NCI-H345 (cell line): ENCODE measurements at places on chromosomes 12 and 14.

GRCh38 chr14:100219126-100219785 is 19.7 kb upstream of the YY1 start:
- no peak for DNase-seq

DNA sequence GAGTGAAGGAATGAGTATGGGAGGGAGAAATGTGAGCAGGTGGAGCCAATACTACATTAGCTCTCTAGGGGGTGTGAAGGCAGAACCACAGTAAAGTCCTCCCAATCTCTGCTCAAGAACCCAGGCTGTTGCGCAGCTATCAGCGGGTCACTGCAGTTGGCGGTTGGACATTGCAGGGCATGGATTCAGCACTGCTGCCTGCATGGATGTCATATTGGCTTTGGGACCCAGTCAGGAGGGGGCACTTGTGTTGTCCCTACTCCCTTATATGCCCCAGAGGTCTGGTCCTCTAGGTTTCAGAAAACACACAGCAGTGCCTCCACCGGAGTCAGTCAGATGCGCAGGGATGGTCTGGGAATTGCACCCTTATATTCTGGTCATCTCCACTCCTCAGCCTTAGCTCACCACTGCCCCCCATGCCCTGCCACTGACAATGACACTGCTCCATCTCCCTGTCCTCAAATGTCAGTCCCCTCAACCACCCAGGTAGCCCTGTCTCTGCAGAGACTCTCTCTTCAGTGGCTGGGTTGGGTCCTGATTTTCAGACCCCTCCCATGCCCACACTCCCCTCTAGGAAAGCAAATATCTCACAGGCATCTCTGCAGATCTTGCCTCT is 9.6 kb downstream of the ZDHHC22 start:
- DNase-seq: no peak

DNA sequence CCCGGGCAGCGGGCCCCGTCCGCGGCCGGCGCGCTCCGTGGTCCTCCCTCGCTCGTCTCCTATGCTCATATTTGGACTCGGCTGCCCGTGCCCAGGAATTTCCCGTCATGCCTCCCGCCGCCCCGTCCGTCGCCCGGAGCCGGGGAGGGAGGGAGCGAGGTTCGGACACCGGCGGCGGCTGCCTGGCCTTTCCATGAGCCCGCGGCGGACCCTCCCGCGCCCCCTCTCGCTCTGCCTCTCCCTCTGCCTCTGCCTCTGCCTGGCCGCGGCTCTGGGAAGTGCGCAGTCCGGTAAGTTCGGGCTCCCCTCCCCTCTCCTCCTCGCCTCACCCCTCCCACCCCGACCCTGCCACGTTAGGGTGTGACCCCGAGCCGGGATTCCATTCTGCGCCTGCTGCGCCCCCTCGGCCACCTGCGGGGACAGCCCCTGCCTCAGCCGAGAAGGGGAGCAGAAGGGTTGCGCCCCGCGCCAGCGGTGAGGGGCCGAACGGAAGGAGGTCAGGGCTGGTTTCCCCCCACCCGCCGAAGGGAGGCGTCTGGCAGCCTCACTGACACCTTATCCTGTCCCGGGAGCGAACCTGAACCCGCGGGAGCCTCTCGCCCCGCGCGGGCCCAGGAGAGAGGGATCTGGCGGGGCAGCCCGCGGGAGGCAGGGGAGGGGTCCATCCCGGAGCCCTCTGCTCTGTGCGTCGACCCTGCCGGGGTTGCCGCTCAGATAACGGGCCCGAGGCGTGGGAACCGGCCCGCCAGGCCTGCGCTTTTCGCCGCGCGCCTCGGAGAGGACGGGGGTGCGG is at the start of gene MSRB3:
MSRB3 (plus strand) TSS at position 108 of the 793 bp plus-strand sequence. CDS start 29,897 bp downstream, outside the sequence.
- no peak for DNase-seq

- no peak for DNase-seq
These were observed 278.2 kb downstream of the ZFP36L1 start for GRCh38 chr14:68514608-68515194.

- DNase-seq: no peak
These were observed 48.5 kb downstream of the TTC8 start for GRCh38 chr14:88872976-88873375.
